CD4-positive, CD25-positive, alpha-beta regulatory T cell (primary cell): ENCODE measurements at places on chromosomes 12 and 14. TPM values are rescaled to one million over a fixed set of nuclear protein-coding genes. Genes with fewer than 3 reads are reported as not detected.
A peak's percentile ranks its signal among the peaks of the same experiment; 100 is the strongest.

DNA sequence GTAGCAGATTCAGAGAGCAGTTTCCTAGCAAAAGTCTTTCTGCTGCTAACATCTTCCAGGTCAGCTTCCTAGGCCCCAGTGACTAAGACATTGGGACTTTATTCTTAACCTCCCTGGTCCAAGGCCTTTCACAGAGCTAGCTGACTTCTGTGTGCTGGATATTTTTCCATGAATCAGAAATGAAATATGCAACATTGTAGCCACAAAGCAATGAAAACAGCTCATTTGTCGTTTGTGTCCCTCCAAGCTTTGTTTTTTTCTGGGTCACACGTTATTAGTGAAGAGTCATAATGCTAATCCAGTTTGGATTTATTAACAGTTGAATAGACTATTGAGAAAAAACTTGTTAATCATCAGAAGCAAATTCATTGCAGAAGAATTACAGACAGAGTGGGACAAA lies 82.4 kb downstream of the ARF6 start:
- DNase-seq, result no peak

- DNase-seq, result no peak
Observed at GRCh38 chr14:24780281-24780680, 146.3 kb upstream of the GZMB start.

DNA sequence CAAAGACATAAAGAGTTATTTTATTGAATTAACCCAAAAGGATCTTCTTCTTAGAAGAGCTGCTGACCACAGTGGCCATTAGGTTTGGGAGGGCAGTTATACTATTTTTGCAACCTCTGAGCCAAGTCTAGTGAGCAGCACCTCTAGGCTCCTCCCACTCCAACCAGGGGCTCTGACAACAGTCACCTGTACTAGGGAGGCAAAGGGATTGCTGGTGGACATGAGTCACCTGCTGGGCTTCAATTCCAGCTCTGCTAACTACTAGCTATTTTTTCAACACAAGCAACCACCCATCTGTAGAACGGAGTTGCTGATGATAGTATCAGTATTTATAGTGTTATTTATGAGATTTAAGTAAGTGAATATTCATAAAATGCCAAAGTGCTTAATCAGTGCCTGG lies 166.0 kb downstream of the KLHL28 start:
- DNase-seq, result no peak

GRCh38 chr14:100622708-100623485 lies 35.7 kb upstream of the BEGAIN start:
- DNase-seq, result no peak

DNA sequence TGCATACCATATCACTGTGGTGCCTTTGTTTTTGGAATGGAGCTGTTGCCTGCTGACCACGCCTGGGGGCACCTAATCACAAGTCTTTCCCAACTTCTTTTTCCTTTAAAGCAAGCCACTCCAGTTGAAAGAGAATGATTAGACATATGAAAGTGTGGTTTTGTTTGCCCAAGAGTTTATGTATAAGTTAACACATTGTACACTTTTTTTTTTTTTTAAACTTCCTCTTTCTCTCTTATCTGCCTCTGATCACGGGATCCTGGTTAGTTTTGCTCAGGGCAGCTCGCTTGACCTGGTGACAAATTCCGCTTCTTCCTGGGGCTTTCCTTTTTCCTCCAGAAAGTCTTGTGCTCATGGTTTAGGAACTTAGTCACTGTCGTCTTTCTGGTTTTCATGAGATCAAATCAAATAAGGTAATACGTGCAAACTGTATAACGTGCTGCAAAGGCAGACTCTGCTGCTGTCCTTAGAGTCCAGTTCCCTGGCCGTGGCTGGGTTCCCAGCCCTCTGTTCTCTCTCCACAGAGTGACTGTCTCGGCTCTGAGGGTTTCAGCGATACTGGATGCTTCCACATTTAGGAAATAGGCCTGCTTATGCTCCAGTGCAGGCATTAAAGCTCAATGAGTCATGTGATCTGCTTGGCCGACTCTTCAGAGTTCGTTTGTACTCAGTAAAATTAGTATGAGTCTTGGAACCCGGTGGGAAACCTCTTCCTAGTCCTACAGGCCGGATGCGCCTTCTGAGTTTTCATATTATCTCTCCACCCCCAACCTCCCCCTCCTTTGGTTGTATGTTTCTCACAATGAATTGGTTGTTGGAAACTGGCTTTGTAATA lies 15.2 kb downstream of the RASSF3 start:
- DNase-seq, result peak; percentile 31

RTN1 gene
- 0.42 TPM for total RNA-seq
